NCI-H1092 (cell line): ENCODE measurements at places on chromosomes 2 and 18.

DNA sequence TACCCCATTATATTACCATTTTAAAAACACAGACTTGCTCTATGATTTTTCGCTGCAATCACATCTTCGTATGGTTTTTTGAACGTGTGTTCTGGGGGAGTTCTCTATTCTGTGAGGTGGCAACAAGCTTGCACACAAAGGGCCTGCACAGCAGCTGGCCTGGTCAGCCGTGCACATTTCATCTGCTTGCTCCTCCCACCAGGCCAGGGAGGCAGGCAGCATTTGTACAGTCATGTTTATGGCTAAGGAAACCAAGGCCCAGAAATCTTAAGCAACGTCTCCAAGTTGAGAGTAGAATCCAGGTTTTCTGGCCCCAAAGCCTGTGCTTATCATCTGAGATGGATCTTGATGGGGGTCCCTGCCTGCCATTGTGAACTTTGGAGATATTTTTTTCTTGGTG is 106.4 kb upstream of the SMIM21 start:
- DNase-seq, result no peak

- no peak for DNase-seq
Observed at GRCh38 chr18:23421277-23421676, 31.8 kb upstream of the RIOK3 start.

DNA sequence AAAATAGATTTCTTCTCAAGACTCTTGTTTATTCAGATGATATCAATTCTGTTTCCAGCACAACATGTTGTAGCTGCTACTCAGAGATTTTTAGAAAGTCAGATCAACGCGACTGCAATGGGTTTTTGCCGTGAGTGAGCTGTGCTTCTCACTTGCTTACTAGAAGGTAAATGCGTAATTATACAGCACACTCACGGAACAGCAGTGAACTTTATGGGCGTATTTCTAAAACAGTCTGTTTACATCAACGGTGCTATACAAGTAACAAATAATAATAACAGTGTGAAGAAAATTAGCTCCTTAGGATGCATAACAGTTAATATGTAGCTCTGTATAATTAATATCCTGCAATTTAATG is 533.6 kb downstream of the RNF144A start:
- no peak for DNase-seq

- no peak for DNase-seq
Observed at GRCh38 chr18:22065311-22065710, 104.1 kb upstream of the GATA6 start.

GRCh38 chr2:120650022-120650644 is 85.5 kb upstream of the GLI2 start:
- no peak for DNase-seq

DNA sequence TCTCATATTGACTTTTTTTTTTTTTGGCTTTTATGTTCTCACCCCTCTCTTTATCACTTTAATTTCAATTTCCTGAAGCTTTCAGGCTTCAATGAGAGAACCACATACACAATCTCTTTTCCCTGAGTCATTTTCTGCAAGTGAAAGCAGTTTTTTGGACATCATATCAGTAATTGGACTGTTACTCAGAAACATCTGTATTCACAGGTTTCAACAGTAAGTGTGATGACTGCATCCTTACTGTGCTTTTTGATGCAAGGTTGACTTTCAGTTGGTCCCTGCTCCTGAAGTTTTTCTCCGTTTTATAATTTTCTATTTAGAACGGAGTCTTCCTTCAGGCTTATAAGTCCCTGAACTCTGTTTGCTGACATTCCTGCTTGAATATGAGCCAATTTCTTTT is 70.5 kb upstream of the CCBE1 start:
- DNase-seq, result no peak

DNA sequence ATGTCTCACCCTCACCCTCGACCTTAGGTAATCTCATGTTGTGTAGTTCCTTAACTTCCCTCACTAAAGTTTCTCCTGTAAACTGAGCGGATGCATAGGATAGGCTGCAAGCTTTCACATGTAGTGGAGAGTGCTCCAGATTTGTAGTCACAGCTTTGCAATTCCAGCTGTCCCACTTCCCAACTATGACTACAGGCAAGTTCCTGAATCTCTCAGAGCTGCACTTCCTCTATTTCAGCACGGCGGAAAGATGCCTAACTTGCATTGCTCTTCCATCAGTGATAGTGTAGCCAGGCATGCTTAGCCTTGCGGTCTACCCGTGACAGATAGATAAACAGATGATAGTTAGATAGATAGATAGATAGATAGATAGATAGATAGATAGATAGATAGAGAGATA is 183.1 kb upstream of the CCDC68 start:
- no peak for DNase-seq

- DNase-seq, result no peak
Observed at GRCh38 chr2:225693259-225693658, 293.7 kb downstream of the NYAP2 start.
